DND-41 (cell line): ENCODE measurements at places on chromosomes 3 and 15.
A peak's percentile ranks its signal among the peaks of the same experiment; 100 is the strongest.

GRCh38 chr15:33608714-33609113 lies 297.9 kb downstream of the RYR3 start:
- no peak for DNase-seq

DNA sequence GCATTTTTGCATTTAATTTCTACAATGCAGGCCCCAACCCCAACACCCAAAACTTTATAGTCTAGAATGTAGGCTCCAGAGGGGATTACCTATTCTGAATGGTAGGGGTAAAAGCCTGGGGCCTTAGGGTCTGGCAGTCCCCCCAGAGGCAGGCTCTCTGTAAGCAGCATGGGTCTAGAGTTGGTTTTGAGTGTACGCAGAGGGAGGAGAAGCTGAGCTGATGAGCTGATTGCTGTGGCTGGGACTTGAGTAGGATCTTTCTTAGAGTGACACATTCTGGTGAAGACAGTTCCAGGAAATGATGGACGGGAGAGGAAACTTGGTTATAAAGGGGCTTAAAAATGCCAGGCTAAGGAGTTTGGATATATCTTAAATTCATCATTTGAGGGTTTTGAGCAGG lies 2.1 kb downstream of the LPP start:
- peak; percentile 60 for DNase-seq

- no peak for DNase-seq
Measured at GRCh38 chr3:157174290-157174648, 14.3 kb upstream of the CCNL1 start.

GRCh38 chr3:3705090-3705775 lies 94.0 kb upstream of the LRRN1 start:
- DNase-seq, result no peak

- no peak for DNase-seq
Measured at GRCh38 chr3:173255555-173255954, 114.5 kb upstream of the SPATA16 start.

- DNase-seq, result no peak
Measured at GRCh38 chr3:29695643-29696198, 414.9 kb downstream of the RBMS3 start.

DNA sequence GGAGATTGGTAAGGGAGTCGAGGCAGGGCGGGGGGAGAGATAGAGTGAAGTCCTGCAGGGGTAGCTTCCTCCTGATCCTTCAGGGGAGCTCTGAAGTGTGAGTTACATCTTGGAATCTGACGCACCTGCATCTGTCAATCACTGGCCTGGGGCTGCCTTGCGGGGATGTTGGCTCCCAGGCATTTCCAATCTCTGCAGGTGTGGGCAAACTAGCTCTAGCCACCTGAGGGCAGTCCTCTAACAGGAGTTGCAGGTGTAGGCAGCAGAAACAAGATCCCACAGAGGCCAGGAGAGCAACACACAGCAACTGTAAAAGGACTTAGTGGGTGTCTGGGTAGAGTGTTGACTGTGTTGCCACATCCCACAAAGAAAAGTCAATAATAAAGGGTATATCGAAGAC lies 63.6 kb downstream of the ZNF621 start:
- no peak for DNase-seq

- DNase-seq, result peak; percentile 6
Measured at GRCh38 chr15:39583596-39584265, 2.9 kb downstream of the THBS1 start.

- no peak for DNase-seq
Measured at GRCh38 chr3:28612232-28612631, 263.6 kb upstream of the AZI2 start.

GRCh38 chr15:75198560-75199356 lies 2.9 kb upstream of the C15orf39 start:
- DNase-seq, result peak; percentile 76

GRCh38 chr3:117920253-117920898 lies 1114.3 kb downstream of the IGSF11 start:
- DNase-seq, result no peak

DNA sequence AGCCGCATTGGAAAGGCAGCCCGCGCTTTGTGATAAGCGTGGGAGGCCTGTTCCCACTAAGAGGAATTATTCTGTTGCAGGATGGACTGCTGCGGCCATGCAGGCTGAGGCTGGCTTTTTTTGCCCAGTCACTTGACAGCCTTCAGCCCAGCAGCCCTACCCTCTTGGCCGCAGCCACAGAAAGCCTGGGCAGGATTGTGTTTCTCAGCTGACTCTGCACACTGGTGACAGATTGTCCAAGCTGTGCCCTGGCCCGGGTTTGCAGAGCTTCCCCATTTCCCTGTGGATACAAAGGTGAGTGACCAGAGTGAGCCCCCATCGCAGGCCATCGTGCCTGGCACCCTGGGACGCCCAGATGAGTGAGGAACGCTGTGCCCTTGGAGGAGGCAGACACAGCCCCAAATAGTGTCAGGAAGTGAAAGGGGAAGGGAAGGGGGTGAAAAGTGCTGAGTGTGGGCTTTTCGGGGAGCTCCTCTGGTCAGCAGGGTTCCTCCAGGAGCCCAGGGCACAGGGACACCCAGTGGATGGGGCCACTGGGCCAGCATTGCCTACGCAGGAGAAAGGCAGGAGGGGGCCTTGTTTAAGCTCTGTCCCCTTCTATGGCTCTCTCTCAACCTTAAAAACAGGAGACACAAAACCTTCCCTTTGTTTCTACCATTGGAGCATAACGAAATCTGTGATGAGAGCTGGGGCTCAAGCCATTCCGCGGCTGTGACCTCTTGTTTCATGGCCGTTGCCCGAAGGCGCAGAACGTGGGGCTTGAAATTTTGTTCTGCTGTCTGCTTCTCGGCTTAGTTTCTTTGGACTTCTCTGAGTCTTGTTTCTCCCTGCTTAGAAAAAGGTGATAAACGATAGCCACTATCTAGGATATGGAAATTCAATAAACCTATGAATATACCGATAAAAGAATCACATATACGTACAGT lies 91.5 kb upstream of the MEF2A start:
- DNase-seq, result no peak

- no peak for DNase-seq
Measured at GRCh38 chr3:196082619-196082971, 705 bp upstream of the TFRC start.

- DNase-seq, result no peak
Measured at GRCh38 chr15:81915990-81916389, 129.8 kb downstream of the MEX3B start.

DNA sequence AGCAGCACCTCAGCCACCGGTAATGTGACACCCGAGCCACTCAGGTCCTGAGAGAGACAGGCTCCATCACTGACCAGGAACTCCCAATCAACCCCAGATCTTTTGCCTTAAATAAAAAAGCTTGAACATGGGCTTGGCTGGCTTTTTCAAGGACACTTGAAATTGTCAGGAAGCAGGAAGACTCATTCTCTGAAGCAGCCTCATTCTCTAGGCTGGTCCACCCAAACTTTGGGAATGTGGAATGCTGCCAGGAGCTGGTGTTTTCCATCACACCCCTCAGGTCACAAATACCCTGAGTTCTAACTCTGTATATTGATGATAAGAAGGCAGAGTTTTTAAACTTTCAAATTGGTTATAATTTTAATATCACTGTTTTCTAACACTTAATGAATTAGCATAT lies 17.0 kb downstream of the CXCR6 start:
- no peak for DNase-seq

GRCh38 chr15:31151301-31152233 lies 50.0 kb upstream of the TRPM1 start:
- DNase-seq, result no peak
